ENCODE measurements at places on chromosomes 16 and 17.

DNA sequence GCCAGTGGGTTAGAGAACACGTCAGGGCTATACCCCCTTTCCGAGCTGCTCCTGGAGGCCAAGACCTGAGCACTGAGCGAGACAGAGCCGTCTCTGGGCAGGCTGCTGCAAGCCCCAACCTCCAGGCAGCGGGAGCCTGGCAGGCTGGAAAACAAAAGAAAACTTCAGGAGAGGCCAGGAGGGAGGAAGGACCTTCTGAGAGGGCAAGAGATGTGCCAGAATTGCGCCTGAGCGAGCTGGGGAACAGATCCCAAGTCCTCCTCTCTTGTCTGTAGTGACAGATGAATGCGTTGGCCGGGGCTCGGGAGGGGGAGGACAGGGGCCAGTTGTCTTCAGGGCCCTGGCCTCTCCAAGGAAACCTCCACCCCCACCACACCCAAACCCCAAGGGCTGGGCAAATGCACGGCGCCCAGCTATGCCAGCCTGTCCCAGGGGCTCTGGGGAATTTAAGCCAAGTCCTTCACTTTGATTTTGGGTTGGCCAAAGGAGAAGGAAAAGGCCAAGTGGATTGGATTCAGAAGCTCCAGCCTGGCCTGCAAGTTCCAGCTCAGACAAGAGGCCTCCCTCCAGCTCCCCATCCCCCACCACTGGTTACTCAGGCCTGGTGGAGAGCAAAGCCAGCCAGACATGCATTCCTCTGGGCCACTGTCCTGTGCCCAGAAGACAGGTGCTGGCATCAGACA, 18.1 kb downstream of the SDK2 start:
- DNase-seq: no peak

DNA sequence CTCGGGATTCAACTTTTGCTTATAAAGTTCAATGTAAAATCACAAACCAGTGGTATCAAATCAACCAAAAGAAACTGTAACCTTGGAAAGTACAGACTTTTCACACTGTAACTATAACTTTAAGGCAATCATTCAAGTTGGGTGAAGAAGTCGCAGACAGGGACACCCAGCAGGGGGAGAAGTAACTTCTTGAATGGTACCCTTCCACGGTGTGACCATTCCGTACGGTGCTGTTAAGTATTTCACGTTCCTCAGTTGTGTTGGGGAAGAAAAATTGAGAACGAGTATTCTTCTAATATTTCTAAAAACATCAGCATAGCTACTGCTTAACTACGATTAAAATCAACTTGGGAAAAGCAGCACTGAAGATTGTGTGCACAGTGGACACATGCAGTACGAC, 55.8 kb downstream of the MYH10 start:
- no peak for DNase-seq

DNA sequence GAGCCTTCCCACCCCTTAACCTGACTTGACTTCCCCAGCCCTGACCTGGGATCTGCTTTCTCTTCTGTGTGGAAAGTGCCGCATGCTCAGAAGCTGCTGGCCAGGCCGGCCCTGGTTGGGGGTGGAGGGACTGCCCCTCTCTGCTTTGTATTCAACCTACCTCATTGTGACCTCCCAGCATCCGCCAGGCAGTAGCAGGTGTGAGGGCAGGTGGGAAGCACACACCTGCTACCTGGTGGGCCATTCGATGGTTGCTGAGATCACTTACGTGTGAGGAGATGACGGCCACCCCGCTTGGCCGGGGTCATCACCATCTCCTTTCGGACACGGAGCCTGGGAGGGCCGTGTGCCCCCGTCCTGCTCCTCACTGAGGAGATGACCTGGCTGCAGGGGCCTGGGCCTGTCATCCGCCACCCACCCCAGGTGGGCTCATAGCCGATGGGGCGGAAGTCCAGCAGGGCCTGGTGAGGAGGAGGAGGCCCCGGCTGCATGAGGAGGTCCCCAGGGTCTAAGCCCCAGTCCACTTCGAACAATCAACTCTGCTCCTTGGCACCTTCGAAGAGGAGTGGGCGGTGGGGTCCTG, 7.1 kb downstream of the CPNE7 start:
- no peak for DNase-seq

DNA sequence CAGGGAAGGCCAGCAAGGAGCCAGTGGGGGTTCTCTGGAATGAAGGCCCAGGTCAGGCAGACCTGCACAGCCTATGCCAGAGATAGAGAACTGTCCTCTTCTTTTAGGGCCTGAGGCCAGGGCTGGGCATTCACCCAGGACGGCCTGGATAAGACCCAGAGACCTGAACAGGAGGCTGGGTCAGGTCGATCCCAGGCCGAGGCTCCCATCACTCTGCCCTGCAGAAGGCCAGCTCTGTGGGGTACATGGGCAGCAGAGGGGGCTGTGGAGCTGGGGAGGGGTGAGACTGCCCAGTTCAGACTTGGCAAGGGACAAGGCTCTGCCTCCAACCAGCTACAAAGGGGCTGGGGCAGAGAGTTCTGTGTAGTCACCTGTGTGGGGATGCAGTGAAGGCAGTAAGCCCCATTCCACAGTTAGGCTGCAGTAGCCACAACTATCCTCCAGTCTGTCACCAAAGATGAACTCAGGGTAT, 14.6 kb downstream of the HSD11B2 start:
- DNase-seq: no peak
